Osteocyte (in vitro differentiated cells): ENCODE measurements at places on chromosomes 5 and 9.

GRCh38 chr9:35603506-35603985 is 1.5 kb upstream of the TESK1 start:
- no peak for DNase-seq

DNA sequence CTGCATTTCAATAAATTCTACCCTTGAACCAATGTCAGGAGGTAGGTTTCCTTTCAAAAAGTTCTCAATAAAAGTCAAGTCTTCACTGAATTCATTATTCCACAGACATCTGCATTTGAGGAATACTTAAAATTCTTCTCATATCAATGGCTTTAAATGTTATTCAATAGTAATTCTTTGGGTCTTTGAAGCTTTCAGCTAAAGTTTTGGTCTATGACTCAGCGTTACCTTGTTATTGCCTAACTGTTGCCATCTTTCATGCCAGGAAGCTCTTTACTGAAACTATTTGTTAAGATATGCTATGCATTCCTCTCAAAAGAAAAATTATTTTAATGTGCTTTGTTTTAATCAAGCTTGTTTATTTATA is 170.5 kb downstream of the NNT start:
- DNase-seq, result no peak

DNA sequence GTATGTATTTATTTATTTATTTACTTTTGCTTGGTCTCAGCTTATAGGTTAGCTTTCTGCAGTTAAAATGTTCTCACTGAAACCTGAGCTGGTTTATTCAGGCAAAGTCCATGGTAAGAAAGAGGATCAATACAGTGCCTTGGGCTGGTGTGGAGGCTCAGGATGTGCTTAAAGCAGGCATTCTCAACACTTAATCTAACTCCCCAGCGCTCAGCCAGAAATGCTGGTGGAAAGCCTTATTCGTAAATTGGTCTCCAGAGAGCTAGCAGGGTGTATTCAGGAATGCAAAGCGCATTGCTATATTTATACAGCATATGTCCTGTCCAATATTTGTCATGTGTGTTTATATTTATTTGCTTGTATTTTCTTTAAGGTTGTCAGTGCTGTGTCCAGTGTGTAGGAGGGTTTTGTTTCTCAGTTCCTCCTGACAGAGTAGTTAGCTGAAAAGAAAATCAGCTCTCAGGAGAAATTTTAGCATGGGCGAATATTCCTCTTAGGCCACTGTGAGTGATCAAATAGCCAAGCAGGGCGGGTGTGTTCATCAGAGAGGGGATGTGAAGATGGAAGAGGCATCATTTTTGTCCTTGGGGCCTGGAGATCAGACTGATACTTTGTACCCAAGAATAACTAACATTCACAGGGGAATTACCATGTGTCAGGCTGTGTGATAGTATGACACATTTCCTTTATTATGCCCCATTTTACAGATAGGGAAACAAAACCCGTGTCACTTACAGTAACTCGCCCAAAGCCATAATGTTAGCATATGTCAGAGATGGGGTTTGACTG is 65.8 kb downstream of the DOCK2 start:
- no peak for DNase-seq

DNA sequence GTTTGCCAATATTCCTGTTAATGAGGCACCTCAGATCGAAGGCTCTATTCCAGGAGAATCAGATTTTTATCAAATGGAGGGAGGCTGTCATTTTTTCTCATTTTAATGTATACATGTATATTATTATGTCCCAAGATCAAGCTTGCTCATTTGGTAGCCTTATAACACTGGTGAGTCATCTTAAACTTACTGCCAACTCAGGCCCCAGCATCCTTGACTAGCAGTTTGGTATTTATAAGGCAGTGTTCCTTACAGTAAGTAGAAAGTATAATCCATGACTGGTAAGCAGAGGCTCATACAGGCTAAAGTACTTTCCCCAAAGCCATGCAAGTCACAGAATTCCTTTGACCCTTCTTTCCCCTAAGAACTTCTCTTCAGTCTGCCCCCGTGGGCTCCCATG is 90.7 kb upstream of the NR3C1 start:
- no peak for DNase-seq

DNA sequence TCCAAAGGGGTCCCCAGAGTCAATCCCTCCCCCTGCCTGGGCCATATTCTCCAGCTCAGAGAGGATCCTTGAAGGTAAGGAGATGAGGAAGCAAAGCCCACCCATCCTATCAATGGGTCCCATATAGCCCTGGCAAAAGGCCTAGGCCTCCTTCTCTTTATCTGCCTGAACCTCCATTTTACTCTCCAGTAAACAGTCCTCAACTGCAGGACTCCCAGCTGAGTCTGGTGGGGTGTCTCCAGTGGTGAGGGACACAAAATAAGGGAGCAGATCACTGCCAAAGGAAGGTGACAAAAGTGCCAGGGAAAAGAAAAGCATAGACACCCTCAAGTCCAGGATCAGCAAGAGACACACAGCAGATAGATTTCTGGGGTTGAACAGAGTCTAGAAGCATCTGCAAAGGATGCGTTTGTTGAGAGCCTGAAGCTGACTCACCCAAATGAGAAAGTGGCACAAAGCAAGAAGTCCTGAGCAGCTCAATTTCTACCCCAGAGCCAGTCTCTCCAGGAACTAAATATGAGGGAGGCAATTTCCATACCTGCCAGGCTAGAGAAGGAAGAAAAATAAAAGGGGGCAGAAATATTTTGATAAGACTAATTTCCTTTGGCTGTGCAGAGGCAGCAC is 2.7 kb upstream of the EBF1 start:
- DNase-seq, result no peak

DNA sequence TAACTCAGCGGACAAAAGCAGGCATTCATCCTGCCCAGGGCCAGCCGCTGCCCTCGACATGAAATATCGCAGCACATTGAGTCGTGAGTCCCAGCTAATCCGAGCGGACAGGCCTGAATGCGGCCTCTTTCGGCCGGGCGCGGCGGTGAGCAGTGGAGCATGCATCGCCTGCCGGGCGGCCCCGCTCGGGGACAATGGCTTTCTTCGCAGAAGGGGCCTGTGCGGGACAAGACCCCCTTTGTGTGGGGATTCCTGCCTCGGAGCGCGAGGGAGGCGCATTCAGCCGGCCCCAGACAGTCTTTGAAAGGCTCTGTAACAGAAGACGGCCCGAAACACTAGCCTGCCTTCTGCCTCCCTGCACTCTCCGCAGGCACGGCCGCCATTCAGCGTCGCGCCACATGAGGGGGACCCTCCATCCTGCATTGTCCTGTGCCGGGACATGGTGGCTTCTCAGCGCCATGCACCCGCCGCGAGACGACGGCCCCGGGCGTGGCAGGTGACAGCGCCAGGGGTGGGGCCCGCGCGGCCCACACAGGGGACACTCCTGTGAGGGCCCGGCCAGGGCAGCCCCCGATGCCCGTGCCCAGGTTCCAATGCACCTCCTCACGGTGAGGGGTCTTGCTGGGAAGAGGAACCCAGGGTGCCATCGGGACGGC is 52.0 kb downstream of the EXD3 start:
- no peak for DNase-seq

- DNase-seq, result no peak
Measured at GRCh38 chr9:21711504-21711903, 90.9 kb upstream of the MTAP start.

- peak; percentile 99 for DNase-seq
Measured at GRCh38 chr9:100098887-100099721, at the start of the genes ERP44 and INVS. TSS of gene ERP44 (minus strand) at chr9:100099000. CDS start at chr9:100098840, 160 bp downstream. TSS of gene INVS (plus strand) at chr9:100099243. CDS start at chr9:100104522, 5,279 bp downstream.

- DNase-seq, result no peak
Measured at GRCh38 chr5:74608736-74609601, 31.6 kb downstream of the ENC1 start.

GRCh38 chr5:146623666-146624065 is 107.7 kb upstream of the GPR151 start:
- DNase-seq, result no peak

GRCh38 chr9:11374926-11375325 is 762.1 kb upstream of the PTPRD start:
- no peak for DNase-seq

DNA sequence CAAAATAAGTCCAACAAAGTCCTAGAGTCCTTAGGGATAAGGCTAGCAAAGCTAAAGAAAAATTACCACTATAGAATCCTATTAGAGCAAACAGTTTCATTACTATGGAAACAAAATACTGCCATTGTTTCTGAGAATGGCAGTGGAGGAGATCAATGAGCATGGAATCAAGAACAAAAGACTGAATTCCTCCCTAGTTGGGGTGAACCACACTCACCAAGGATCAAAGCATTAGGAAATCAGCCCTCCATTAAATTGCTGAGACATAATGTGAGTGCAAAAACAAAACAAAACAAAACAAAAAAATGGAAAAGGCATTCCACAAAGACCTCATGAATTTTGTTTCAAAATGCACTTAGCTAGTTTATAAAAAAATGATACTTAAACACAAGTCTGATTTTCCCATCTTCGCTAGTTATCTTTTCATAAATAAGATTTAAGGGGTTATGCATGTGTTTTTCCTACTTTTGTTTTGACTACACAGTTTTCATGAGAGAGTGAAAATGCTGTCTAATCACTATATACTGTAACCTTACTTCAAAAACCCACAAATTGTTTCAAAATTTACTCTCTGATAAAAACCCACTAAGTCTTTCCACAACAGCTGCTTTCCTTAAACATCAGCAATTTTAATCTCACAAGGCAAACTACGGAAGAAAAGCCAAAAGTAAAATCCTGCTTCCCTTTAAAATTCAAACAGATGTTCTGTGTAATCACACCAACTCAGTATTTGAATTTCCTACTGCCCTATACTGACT is 9.7 kb downstream of the SERINC5 start:
- DNase-seq, result no peak

DNA sequence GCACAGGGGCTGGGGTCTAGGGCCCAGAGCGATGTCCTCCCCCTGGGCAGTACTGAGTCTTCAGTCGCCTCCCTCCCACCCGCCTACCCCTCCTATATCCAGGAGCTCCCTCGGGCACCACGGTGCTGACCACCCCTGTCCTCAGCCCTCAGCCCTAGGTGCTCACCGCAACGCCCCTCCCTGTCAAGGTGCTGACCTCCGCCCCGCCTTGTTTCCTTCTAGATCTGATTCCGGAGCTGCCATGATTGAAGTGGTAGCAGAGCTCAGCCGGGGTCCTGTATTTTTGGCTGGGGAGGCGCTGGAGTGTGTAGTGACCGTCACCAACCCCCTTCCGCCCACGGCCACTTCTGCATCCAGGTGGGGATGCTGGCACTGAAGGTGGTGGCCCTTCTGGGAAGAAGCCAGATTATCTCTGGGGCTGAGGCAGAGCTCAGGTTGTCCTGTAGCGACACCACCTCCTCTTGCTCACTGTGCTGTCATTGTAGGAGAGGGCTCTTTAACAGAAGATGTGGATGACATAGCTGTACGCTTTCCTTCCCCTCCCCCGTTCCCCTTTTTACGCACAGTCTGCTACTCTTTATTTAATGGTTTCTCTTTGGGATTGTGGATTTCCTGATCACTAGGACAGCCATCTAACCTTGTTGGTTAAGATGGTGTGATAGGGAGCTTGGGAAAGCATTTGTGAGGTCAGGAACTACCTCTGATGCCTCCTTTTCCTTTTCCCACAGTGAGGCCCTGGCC is 598 bp downstream of the RGP1 start:
- no peak for DNase-seq

GRCh38 chr9:120344230-120344629 is 235.7 kb downstream of the CDK5RAP2 start:
- DNase-seq, result no peak

DNA sequence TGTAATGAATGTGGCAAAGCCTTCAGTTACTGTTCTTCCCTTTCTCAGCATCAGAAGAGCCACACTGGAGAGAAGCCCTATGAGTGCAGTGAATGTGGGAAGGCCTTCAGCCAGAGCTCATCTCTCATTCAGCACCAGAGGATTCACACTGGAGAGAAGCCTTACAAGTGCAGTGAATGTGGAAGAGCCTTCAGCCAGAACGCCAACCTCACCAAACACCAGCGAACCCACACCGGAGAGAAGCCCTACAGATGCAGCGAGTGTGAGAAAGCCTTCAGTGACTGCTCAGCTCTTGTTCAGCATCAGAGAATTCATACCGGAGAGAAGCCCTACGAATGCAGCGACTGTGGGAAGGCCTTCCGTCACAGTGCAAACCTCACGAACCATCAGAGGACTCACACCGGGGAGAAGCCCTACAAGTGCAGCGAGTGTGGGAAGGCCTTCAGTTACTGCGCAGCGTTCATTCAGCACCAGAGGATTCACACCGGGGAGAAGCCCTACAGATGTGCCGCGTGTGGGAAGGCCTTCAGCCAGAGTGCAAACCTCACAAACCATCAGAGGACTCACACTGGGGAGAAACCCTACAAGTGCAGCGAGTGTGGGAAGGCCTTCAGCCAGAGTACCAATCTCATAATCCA is 6.8 kb downstream of the RPL12 start:
- no peak for DNase-seq

GRCh38 chr9:68560071-68560844 is 19.6 kb upstream of the TMEM252 start:
- DNase-seq, result no peak

DNA sequence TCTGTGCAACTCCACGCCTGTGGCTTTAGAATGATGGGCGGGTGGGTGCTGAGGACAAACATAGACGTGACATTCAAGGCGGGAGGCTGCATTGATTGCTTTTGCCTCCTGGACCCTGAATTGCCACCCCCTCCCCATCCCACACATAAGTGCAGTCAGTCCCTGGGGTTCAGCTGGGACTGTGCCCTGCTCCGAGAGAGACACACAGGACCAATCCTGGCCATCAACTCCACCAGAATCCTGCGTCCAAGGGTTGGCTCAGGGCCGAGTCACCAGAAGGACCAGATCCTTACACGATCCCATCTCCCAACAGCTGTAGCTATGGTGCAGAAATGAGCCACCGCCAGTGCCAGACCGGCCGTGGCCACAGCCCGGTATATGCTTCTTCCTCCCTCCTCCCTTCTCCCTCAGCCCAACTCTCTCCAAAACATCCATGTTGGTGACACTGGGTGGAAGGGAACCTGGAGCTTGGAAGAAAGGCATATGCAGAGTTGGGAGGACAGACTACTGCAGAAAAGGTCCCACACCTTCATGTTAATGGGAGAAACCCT is 27.4 kb downstream of the IRX2 start:
- DNase-seq, result no peak

DNA sequence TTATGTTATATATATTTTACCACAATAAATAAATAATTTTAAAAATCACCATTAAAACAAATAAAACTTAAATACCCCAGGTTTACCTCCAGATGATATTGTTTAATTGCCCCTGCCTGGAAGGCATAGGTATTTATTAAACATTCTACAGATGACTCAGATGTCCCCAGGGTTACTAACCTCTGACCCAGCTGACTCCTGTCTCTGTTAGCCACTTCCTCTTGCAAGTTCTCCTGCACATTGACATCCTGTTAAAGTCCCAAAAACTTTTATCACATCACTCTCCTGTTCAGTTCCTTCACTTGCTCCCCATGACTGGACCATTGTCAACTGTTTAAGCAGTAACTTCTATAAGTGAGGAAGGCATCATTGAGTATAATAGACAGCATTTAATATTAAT is 37.0 kb upstream of the RAB3C start:
- no peak for DNase-seq

GRCh38 chr9:135507104-135508035 is 6.9 kb downstream of the MRPS2 start:
- DNase-seq, result peak; percentile 69
